Activated T-helper 1 cell treated with anti-CD3 and anti-CD28 coated beads, Interleukin-12 subunit alpha, Interleukin-12 subunit beta, Interleukin-2, Interleukin-4 antibody, amounts not matched to agents 30 ng/mL and 10 ng/mL and 1 ng/mL, durations not matched to agents 14 hours and 24 hours and 36 hours (primary cell): ENCODE measurements at places on chromosomes 13 and 19.

DNA sequence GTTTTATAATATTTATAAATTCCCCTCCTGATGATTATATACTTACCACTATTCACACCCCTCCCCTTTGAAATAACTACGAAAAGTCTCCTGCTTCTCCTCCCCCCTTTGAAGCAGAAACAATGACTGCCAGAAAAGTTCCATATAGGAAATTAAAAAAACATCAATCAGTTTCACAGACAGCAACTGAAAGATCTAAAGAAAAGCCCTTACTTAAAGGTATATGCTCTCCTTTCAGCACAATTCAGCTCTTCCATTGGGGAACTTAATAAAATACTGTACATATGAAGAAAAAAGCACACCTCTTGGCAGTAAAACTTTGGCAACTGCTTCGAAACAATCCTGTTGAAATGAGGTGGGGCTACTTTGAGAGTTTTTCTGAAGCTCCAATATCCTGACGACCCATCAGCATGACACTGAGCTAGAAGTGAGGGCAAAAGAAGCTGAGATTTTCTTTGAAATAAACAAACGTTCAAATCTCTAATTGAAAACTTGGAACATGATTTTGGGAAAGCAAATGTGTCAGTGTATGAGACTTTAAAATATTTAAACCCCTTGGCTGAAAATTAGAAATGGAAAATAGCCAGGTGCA, 147.6 kb upstream of the RXFP2 start:
- DNase-seq = no peak

GRCh38 chr13:43127103-43127798, 103.9 kb downstream of the DNAJC15 start:
- no peak for DNase-seq

- no peak for DNase-seq
Observed at GRCh38 chr19:34995551-34995950, 4.6 kb upstream of the GRAMD1A start.

DNA sequence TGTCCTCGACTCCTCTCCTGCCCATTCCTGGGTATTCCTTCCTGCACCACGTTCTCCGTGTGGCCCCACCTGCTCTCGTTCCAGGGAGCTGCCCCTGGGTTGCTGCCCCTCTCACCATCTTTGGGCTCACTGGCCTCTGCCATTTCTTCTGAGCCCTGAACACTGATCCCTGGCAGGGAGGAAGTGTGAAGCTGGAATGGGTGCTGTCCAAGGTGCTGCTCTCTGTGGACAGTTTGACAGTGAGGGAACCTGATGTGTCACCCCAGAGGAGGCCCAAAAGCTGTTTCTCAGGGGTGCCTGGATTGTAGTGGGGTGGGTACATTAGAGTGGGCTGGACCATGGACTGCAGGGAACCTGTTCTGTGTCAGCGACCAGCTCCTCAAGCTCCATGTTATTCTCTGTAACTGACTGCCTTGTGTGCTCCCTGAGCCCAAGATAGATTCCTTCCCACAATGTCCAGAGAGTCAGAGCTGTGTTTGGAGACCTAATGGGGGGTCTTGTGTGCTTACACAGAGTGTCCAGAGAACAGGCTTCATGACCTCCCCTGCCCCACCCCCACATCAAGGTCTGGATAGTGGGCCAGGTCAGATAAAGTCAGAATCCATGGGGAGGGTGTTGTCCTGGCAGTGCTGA, 7.2 kb upstream of the CEACAM8 start:
- DNase-seq = peak; percentile 14

GRCh38 chr19:17847538-17848366, at the start of gene JAK3:
TSS of gene JAK3 (minus strand) at chr19:17847982. CDS start at chr19:17844417, 3,565 bp downstream.
- DNase-seq = peak; percentile 87

- no peak for DNase-seq
Observed at GRCh38 chr19:42498169-42498757, 30.0 kb downstream of the CEACAM1 start.

DNA sequence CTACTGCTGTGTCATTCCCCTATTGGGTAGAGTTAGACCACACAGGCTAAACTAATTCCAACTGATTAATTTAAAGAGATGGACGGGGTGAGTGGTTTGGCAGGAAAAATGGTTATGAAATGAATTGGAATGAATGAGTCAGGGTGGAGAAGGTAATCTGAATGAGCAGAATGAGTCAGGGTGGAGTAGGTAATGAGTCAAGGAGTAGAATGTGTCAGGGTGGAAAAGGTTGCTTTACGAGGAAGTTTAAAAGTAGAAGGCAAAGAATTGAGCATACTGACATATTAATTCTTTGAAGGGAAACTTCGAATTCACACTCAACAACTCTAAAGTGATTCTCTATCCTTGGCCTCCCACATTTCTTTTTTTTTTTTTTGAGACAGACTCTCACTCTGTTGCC, 12.7 kb upstream of the ZNF121 start:
- DNase-seq = no peak

DNA sequence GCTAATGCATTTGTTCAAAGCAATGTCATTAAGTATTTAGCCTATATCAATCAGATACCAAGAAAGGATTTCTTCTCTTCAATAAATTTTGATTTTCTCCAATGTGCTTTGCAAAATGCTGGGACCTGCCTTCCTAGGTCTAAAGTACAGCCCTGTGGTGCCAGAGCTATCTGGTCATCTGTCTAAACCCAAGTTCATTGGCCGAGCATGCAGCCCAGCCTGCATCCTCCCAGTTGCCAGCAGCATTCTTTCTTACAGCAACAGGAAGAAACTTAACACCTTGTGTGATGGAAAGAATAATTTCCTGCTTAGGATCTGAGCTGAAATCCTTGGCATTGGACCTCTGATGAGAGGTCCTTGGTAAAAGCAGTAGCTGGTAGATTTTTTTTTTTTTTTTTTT, 310.0 kb downstream of the RBM26 start:
- no peak for DNase-seq

- DNase-seq = no peak
Observed at GRCh38 chr19:40264314-40265054, 20.7 kb downstream of the AKT2 start.
